AML-193 (cell line): ENCODE measurements at places on chromosomes 6 and 20.

- DNase-seq: no peak
Observed at GRCh38 chr6:63563235-63563634, 9.0 kb upstream of the LOC128125822 start.

DNA sequence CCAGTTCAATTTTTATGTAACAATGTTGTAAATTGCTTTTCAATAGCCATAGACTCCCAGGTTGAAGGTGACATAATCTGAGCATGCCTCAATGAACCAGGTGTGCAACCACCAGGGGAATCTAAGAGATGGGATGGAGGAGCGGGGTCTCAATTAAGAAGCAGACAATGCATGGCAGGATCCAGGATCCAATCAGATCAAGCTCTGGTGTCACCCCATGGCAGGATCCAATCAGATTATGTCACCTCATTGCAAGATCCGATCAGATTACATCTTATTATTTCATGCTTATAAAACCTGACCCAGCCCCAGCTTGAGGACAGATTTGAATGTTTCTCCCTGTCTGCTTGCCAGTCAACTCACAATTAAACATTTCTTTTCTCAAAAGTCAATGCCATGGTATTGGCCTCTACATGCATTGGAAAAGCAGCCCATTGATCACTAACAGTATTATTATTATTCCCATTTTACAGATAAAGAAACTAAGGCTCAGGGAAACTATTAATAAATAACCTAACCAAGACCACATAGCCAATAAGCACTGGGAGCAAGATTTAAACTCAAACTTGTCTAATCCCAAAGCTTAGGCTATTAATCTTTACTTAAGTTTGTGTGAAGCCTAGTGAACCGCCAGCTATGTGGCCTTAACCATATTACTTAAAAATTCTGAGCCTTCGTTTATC is 14.3 kb upstream of the SIRT5 start:
- no peak for DNase-seq

- DNase-seq: no peak
Observed at GRCh38 chr20:51275181-51275580, 252.3 kb upstream of the KCNG1 start.

DNA sequence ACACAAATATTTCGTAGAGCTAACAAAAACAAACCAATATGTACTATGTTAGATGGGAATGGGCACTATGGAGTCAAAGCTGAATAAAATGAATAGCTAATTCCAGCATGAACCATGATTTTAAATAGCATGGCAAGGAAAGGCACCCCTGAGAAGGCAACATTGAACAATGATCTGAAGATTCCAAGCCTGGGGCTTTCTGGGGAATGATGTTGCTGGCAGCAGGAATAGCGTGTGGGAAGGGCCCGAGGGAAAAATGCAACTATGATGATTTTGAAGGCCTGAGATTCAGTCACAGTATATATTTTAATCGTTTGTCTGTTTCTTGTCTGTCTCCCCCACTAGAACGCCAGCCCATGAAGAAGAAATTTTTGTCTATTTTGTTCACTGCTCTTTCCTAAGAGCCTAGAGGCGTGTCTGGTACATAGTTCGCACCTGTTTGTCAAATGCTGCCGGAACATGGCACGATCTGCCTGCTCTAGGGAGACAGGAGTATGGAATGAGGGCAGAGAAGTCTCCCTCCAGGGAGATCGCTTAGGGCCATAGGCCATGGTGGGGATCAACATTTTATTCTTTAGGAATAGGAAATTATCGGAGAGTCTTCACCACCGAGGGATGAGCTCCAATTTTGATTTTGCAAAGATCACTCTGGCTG is 84.8 kb upstream of the EYA2 start:
- no peak for DNase-seq

DNA sequence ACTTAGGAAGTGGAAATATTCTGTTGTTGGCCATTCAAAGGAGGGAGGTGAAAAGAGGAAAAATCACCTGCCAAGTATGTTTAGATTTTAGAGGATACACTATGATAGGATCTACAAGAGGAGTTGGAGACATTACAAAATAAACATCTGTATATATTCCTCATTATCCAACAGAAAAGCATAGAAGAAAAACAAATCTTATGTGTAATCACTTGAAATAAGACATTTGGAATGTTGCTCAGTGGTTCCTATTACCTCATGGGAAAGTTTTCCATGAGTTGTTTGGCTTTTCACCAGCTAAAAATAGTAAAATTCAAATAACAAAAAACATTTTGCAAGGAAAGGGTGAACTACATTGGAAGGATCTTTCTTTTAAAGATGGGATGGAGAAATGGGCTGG is 76.7 kb upstream of the CARMIL1 start:
- DNase-seq: no peak

DNA sequence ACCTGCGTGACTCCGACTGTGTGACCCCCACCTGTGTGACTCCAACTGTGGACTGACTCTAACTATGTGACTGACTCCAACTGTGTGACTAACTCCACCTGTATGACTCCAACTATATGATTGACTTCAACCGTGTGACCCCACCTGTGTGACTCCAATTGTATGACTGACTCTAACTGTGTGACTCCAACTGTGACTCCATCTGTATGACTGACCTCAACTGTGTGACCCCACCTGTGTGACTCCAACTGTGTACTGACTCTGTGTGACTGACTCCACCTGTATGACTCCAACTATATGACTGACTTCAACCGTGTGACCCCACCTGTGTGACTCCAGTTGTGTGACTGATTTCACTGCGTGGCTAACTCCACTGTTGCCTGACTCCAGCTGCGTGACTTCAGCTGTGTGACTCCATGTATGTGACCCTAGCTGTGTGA is 38.6 kb downstream of the SYNJ2 start:
- no peak for DNase-seq

DNA sequence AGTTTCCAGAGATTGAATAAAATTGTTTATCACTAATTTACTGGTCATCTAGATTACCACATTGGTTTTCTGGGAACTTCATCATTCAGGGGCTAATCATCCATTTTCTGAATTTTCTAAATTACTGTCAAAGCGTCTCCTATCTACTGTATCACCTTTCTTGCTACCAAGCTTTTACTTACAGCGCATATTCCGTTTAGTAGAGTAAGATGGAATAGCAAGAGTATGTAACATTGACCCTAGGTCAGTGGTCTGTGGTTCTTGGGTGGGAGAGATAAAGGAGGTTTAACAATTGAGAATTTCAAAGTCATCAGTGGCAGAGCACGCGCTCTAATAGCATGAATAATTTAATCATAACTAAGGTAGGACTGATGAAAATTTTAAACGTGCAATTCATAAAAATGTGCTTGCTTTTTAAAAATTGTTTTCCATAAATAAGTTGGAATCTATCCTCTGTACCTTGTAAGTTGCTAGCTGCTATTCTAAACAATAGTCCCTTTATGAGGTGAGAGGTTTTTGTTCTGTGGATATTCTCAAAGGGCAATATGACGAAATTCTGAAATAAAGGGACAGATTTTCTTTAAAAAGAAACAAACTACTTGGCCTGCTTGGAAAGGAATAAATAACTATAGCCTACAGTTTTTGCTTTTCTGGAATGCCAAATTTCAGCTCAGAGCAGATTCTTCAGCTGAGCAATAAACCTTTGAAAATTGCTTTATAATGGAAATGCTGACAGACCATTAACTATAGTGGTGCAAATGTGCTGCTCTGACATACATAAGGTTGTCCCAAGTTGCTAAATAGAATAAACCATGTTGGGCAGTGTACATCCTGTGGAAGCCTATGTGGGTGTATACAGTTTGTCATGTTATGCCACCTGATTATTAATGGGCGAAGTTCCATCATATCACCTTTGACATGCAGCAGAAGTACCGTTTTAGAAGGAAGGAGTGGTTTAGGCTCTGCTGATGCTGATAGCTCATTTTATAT is 84.1 kb downstream of the ZFAND3 start:
- no peak for DNase-seq

DNA sequence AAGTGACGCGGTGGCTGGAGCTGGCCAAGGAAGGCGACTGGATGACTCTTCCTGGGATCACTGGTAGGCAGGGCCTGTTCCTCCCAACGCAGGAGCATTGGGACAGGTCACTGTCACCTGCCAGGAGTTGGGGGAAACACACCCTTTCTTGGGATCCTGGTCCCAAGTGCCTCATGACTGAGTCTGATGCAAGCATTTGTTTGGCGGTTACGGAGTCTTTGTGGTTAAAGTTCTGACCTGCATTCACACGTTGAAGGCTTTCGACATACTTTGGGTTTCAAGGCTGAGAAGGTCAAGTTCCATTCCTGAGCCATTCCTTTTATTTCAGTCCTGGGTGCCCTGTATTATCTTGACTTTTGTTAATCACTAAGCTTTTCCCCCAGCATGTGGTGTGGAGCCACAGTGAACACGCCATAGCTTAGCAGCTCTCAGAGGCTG is 6.0 kb downstream of the PNLDC1 start:
- DNase-seq: peak; percentile 75

- DNase-seq: no peak
Observed at GRCh38 chr20:5810800-5811422, 60.7 kb downstream of the SHLD1 start.

GRCh38 chr6:154402081-154402780 is 45.6 kb upstream of the IPCEF1 start:
- DNase-seq: no peak

DNA sequence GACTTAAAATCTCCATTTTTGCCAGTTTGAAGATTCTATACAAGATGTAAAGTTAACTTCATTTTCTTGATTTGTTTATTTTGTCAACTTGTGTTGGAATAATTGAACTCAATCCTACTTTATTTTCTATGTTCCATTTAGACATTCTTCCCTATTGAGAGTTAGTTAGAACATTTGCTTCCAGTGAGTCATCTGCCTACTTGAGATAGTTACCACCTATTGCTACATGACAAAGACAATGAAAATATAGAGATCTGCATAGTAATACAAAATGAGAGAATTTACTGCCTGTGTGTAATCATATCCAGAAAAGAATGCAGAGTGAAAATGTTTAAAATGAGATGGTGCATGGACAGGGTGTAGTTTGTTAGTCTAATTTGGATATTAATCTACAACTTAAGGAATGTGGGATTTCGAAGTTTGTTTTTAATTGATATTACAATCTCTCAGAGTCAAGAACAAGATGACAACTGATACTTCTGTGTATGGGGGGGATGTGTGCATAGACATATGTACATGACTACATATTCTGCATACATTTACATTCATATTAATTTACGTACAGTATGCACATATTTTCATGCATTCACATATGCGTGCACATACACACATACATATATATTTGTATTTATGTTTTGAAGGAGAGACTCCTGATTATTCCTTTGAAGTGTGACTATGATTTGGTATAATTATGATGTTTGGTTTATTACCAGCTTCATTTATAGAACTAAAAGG is 420.1 kb downstream of the NKAIN2 start:
- no peak for DNase-seq

DNA sequence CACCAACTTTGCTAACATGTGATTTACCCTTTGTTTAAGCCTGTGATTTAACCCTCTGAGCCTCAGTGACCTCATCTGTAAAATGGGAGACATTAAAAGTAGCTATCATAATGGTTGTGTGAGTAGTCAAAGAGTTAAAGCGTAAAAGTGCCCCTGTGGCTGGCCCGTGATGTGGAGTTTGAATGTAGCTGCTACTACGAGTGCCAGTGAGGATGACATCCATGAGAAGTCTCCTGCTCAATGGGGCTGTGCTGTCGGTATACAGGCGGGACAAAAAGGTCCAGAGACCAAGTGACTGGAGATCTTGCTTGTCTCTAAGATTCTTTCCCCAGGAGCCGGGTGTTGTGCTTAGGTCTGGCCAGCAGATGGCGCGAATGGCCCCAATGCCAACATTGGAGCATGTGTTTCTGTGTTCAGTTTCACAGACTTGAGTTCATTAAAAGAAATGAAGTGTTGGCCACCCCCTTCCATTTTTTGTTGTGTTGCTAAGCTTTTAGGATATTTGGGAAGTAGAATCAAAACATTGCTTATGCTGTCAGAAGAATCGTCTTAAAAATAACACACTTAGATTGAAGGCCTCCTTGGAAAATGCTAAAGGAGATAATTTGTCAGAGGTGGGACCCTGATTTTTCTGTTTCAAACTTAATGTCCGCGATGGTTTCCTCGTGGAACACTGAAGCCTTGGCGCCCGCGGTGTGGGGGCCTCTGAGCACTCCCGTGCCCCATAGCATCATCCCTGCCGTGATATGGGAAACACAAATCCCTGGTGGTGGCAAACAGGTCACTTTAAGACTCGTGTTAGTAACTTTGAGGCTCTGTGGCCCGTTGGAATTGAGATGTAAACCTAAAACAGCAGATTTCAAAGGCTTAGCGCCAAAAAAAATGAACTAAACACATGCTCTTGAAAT is 9.3 kb upstream of the RBM38 start:
- DNase-seq: peak; percentile 65

- DNase-seq: no peak
Observed at GRCh38 chr6:101386982-101387381, 6.5 kb upstream of the GRIK2 start.

GRCh38 chr6:1271071-1271763 is 40.7 kb upstream of the FOXQ1 start:
- DNase-seq: no peak

DNA sequence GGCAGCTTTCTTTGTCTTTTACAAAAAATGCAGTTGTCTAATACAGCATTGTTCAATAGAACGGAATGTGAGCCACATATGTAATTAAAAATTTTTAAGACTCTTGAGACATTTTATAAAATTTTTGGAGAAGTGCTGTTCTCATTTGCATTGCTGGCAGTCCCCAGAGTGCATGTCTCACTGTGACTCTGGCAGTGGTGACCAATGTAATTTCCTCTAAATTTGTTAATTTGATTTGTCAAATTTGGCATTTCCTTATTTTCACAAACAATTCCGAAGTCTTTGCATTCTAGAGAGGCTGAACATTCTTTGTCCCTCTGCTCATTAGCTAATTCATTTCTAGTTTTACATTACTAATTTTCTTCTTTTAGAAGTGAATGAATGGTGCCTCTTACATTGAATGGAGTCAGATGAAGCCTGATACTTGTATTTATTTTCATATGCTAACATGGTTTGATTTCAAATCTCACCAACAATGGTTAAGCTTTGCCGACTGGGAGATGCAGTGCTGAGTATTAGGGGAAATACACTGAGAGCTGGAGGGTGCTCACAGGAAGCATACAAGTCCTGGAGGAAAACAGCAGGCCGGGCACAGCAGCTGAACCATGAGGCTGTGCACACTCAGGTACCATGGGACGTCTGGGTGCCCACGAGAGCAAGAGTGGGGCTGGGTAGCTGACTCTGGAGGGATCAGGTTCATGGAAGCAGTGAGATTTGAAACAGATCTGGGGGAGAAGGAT is 68.5 kb upstream of the ARMC2 start:
- no peak for DNase-seq

DNA sequence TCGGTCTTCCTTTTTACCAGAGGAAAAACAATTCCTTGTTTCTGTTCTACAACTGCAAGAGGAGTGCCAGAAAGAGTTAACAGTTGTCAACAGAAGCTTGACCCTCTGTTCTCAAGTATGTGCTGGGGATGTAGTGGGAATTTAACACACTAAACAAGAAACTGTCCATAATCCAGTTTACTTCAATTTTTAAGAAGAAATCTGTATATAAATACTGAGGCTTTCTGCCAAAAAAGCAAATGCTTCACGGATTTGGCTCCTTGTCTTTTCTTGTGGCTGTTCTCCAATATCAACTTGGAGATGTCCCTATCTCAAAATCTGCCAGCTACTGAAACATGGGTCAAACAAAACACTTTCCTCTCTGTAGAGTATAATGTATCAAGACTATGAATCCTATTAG is 26.8 kb downstream of the REV3L start:
- DNase-seq: no peak

GRCh38 chr6:42190554-42191183 is 4.1 kb downstream of the GUCA1B start:
- DNase-seq: no peak

- no peak for DNase-seq
Observed at GRCh38 chr20:50415021-50415515, 95.1 kb upstream of the PTPN1 start.

- DNase-seq: peak; percentile 98
Observed at GRCh38 chr20:38472513-38473366, at the start of gene RALGAPB. TSS of gene RALGAPB (plus strand) at chr20:38472843. CDS start at chr20:38488433, 15,590 bp downstream.
